ENCODE measurements at places on chromosomes 5 and 9.

- DNase-seq, result no peak
Observed at GRCh38 chr9:136782452-136782851, 8.7 kb upstream of the TMEM141 start.

- DNase-seq, result no peak
Observed at GRCh38 chr9:784916-785315, 56.6 kb upstream of the DMRT1 start.

GRCh38 chr5:28927559-28928326 is 1889.4 kb upstream of the CDH9 start:
- DNase-seq, result no peak

DNA sequence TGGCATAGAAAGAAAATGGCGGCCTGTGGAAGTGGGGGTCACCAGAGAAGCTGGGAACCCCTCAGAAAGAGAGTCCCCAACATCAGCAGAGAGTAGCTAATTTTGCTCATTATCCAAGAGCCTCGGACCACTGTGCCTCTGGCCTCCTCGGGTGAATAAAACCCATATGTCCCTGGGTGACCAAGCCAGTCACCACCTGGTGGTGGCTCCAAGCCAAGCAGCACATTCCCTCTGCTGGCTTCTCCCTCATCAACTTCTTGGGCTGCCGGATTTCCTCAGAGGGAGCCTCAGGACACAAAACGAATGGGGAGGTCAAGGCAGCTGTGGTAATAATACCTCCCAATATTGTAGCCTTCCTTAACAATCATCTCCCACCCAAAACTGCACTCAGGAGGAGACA is 242.5 kb downstream of the NFIB start:
- no peak for DNase-seq

GRCh38 chr9:135418161-135418560 is 61.4 kb upstream of the PPP1R26 start:
- DNase-seq, result no peak

GRCh38 chr5:151087486-151087885 is 6.7 kb upstream of the TNIP1 start:
- no peak for DNase-seq

- no peak for DNase-seq
Observed at GRCh38 chr5:138444774-138445546, 6.1 kb downstream of the REEP2 start.

DNA sequence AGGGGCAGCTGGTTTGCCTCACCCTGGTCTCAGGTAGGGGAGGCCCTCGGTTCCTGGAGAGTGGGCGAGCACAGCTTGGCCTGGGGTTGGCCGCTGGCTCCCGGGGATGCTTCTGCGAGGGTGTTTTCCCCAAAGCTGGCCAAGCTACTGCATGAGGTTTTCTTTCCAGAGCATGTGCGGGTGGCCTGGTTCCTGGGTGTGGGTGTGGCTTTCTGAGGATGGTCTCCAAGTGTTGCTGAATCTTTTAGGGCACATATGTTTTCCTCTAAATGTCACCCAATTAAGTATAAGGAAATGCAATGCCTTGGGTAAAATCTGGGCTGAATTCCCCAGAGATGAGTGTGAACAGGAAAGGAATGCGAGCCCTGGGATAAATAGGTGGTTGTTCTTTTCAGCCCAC is 115.8 kb upstream of the ICE1 start:
- no peak for DNase-seq

DNA sequence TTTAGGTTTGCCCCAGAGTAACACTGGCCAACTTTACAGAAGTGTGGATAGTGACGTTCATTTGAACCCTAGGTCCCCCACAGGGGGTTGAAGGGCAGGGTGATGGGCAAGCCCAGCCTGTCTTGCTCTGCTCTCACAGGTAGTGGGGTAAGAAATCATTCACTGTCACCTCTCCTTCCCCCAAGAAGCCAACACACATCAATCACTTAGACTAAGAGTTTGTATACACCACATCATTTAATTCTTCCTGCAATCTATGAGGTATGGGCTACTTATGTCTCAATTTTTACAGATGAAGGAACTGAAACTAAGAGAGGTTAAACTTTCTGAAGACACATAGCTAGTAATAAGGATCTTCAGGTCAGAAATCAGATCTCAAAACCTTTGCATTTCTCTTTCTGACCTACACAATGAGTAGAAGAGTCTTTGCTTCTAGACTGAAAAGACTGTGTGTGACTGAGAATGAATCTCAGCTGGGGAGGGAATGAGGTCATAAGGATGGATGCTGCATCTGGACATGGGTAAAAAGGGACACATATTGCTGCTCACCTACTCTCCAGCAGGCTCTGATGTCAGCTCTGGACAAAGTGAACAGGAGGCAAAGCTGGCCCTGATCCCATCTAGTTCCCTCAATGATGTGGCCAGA is 81.0 kb upstream of the EQTN start:
- no peak for DNase-seq

GRCh38 chr5:156182174-156182967 is 144.6 kb upstream of the SGCD start:
- no peak for DNase-seq

- no peak for DNase-seq
Observed at GRCh38 chr5:885529-885928, 7.1 kb downstream of the BRD9 start.

DNA sequence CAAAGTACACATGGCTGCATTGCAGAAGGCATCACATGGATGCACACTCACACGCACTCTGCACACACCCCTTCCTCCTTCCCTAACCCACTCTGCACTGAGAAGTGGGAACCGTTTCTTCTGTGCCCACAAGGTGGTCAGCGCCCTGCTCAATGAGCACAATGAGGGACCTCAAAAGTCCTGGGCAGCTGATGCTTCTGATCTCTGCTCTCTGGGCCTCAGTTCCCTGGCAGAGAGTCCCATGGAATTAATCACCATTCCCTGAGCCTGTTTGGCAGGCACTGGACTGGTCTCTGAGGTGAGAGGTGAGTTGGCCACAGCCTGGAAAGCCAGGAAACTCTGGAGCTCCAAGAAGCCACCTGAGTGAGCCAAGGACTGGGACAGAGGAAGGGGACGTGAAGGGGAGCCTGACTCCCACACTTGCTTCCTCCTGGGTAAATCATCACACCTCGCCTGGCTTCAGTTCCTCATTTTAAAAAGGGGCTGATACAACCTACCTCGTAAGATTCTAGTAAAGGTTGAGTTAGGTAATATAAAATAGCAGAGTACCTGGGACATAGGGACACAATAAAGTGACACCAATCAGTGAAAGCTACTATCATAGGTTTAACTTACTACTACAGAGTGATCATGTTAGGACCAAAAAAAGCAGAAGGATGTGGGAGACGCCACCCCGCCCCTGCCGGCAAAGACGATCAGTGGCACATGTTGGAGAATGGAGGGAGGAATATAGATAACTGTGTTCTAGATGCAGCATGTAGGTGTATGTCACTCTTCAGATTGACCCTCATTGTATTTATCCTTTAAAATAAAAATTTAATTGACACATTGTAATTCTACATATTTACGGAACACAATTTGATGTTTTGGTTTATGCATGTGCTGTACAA is 21.1 kb upstream of the IGFBPL1 start:
- DNase-seq, result no peak

- no peak for DNase-seq
Observed at GRCh38 chr5:82295144-82295543, 17.0 kb upstream of the RPS23 start.

GRCh38 chr5:127660047-127660733 is 11.3 kb downstream of the CTXN3 start:
- no peak for DNase-seq

DNA sequence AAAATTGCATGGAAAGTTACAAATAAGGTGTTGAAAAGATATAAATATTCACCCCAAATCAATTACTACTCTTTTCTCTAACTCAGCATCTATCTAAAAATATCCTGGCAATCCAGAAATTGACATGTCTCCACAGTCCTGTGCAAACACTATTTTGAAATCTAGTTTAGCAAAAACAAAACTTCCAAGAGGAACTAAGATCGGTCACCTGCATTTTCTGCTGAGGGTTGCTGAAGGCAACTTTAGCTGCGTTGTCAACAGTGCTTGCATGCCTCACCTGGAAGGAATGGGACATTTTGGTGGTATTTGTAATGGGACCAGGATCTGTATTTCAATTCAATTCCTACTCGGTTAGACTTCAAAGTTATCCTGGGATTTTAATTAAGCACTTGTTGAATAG is 398.3 kb downstream of the NTRK2 start:
- no peak for DNase-seq

DNA sequence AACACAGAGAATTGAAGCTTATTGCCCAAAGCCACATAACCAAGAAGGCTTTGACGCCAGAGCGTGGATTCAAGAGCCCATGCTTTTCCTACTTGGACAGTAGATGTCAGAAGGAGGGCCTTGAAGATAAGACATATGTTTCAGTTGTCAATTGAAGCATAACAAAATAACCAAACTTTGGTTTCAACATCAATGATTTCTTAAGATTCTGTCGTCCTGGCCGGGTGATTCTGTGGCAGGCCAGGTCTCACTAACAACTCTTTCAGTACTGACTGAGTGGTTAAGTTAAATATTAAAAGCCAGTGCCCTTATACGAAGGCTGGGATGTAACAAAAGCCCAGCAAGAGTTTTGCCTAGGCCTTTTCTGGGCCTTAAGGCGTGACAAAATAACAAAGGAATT is 94.0 kb downstream of the RCL1 start:
- DNase-seq, result no peak

DNA sequence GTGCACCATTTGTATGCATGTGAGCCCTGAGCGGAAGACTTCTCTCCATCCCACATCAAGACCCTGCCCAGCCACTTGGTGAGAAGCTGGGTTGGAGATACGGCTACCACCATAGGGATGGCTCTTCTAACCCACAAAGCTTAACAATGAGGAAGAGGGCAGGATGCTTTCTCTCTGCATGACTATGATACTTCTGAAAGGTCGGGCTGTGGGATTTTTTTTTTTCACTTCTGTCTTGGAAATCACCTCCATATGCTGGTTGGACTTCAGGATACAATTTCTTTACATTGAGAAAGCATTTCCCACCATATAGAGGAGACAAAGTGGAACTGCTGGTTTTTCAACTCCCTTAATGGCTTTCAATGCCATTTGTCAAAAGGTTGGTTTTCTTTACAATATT is 30.5 kb downstream of the ZNF366 start:
- DNase-seq, result no peak

DNA sequence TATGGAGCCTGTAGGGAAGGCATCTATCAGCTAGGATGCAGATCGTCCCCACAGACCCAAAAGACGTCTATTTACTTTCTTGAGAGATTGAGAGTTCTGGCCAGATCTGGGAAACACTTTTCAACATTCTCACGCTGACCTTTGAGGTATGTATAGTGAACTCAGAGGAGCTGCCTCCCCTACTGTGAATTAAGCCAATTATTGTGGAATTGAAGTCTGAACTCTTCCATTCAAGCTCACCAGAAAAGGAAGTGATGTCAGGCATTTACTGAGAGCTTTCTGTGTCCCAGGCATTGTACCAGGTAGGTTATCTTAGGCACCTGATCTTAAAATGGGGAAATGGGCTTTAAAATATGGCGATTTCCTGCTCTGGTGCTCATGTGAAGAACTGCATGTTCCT is 136.5 kb downstream of the SV2C start:
- DNase-seq, result no peak

GRCh38 chr9:109935406-109936087 is 155.5 kb downstream of the PALM2AKAP2 start:
- no peak for DNase-seq

DNA sequence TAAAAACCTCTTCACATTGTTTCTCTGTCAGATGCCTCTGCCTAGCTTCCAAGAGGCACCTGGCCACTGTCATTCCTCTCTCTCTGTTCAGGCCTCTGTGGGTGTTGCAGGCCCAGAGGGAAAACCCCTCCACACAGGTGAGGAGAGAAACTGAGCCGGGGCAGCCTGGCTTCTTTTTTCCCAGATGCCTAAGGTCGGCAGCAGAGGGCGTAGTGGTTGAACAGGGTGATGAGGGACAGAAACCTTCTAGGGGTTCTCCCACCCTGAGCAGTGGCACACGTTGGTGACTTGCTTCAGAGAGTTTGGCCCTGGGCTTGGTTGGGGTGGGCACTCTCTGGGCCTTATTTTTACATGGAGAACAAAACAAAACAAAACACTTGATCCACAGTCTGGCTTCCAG is 12.2 kb downstream of the IL9 start:
- no peak for DNase-seq

GRCh38 chr5:151275803-151276202 is 22.8 kb downstream of the GM2A start:
- no peak for DNase-seq

DNA sequence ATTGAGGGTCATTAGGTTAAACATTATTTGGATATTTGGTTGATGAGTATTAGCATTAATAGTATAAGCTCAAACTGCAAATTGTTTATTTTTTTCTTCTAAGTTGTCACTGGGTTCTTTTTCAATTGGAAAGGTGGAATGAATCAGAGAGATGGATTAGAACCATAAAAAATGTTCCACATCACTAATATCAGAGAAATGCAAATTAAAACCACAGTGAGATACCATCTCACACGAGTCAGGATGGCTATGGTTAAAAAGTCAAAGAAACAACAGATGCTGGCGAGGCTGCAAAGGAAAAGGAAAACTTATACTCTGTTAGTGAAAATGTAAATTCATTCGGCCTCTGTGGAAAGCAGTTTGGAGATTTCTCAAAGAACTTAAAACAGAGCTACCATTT is 122.8 kb downstream of the CCDC192 start:
- DNase-seq, result no peak

GRCh38 chr5:150945486-150945885 is 40.7 kb upstream of the ZNF300 start:
- no peak for DNase-seq

- DNase-seq, result no peak
Observed at GRCh38 chr5:33891788-33892619, at the start of gene ADAMTS12. ADAMTS12 (minus strand) TSS chr5:33891990; CDS start chr5:33891856, 134 bp downstream.

DNA sequence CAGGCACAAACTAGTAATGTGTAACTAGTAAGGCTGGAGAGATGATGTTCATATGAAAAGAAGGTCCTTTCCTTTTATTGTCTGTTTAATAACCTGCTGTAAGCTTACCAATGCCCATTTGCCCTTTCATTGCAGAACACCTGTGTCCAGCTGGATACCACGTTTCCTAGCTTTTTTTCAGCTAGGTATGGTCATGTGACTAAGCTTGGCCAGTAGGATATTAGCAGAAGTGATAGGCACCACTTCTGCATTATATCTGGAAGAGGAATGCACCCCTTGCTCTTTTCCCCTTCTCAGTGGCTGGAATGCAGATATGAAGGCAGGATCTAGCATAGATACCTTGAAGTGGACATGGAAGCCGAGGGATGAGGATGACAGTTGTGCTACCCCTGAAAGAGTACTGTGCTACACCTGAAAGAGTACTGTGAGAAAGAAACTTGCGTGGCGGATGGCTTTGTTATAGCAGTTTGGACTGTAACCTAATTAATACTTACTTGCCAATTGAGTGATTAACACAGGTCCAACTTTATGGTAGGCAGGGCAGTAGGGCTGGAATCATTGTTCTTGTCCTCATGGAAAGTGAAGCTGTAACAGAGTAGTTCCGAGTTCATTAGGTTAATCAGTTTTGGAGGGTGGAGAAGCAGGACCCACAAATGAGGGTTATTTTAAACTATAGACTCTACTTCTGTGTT is 6.8 kb downstream of the SMIM32 start:
- DNase-seq, result no peak

DNA sequence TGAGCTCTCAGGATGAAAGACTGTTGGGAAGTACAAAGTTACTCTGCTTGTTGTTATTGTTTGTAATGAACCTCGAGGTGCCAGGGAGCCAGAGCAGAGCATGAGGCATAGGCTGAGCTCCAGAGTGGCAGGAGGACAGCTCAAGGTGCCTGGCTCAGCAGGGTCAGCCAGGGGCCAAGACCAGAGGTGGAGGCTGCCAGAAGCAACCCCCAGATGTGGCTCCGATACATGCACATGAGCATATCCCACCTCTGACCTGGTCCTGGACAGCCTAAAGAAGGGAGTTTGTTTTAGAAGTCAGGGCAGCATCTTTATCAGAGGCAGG is 105.6 kb downstream of the PSD2 start:
- DNase-seq, result no peak

- DNase-seq, result no peak
Observed at GRCh38 chr9:137666955-137667670, 48.3 kb downstream of the EHMT1 start.

Measured in stimulated activated CD4-positive, alpha-beta T cell treated with anti-CD3 and anti-CD28 coated beads, Interleukin-12 subunit alpha, Interleukin-12 subunit beta, amount 100 ng/mL, for 48 hours (primary cell).